ENCODE measurements at places on chromosomes 6 and 20. TPM values are rescaled to one million over a fixed set of nuclear protein-coding genes. Genes with fewer than 3 reads are reported as not detected.

The FRS3 gene
- total RNA-seq = 0.56 TPM

The ABHD16B gene
- total RNA-seq = not detected

The KCNS1 gene
- 0.58 TPM for total RNA-seq

The NCOA5 gene
- 15.7 TPM for total RNA-seq

The LKAAEAR1 gene
- total RNA-seq = not detected

The VSTM2L gene
- total RNA-seq = 3.7 TPM

The APMAP gene
- total RNA-seq = 93.7 TPM

The OR12D2 gene
- total RNA-seq = not detected

The SLC2A10 gene
- total RNA-seq = 32.2 TPM

The BFSP1 gene
- total RNA-seq = 2.8 TPM

The MLN gene
- not detected for total RNA-seq

The EBF4 gene
- total RNA-seq = 0.56 TPM

The PTK6 gene
- total RNA-seq = not detected

The NKX2-2 gene
- not detected for total RNA-seq

The MUCL3 gene
- not detected for total RNA-seq

The GSTA1 gene
- not detected for total RNA-seq

The SUMO4 gene
- total RNA-seq = 0.58 TPM

The NDUFAF4 gene
- 7.0 TPM for total RNA-seq

The RPS6KA2 gene
- 38.3 TPM for total RNA-seq

The SCUBE3 gene
- 26.5 TPM for total RNA-seq

The EYS gene
- total RNA-seq = under 0.01 TPM

The ULBP3 gene
- 16.7 TPM for total RNA-seq

The DNAH8 gene
- total RNA-seq = under 0.01 TPM

The PPP1R3G gene
- total RNA-seq = 8.7 TPM

The CD40 gene
- 14.9 TPM for total RNA-seq

The HS3ST5 gene
- not detected for total RNA-seq

The OLIG3 gene
- total RNA-seq = not detected

The LMBRD1 gene
- 36.1 TPM for total RNA-seq

The KIF25 gene
- total RNA-seq = 2.0 TPM

The CD93 gene
- total RNA-seq = 2.8 TPM

The CLPSL2 gene
- not detected for total RNA-seq

The CTAGE9 gene
- not detected for total RNA-seq

The GDAP1L1 gene
- total RNA-seq = not detected

The HLA-DOB gene
- total RNA-seq = under 0.01 TPM

The NKAPL gene
- total RNA-seq = 2.1 TPM

The ENTPD6 gene
- total RNA-seq = 81.9 TPM

The MATN4 gene
- not detected for total RNA-seq

The WFDC2 gene
- not detected for total RNA-seq

The ADGRF4 gene
- 0.28 TPM for total RNA-seq

The FNDC11 gene
- 0.19 TPM for total RNA-seq

The RRAGD gene
- total RNA-seq = 7.0 TPM

The C20orf144 gene
- 0.28 TPM for total RNA-seq

The GGTLC1 gene
- not detected for total RNA-seq

All from regular cardiac myocyte (primary cell).